ENCODE measurements at places on chromosomes 13 and 19.
A peak's percentile ranks its signal among the peaks of the same experiment; 100 is the strongest.

DNA sequence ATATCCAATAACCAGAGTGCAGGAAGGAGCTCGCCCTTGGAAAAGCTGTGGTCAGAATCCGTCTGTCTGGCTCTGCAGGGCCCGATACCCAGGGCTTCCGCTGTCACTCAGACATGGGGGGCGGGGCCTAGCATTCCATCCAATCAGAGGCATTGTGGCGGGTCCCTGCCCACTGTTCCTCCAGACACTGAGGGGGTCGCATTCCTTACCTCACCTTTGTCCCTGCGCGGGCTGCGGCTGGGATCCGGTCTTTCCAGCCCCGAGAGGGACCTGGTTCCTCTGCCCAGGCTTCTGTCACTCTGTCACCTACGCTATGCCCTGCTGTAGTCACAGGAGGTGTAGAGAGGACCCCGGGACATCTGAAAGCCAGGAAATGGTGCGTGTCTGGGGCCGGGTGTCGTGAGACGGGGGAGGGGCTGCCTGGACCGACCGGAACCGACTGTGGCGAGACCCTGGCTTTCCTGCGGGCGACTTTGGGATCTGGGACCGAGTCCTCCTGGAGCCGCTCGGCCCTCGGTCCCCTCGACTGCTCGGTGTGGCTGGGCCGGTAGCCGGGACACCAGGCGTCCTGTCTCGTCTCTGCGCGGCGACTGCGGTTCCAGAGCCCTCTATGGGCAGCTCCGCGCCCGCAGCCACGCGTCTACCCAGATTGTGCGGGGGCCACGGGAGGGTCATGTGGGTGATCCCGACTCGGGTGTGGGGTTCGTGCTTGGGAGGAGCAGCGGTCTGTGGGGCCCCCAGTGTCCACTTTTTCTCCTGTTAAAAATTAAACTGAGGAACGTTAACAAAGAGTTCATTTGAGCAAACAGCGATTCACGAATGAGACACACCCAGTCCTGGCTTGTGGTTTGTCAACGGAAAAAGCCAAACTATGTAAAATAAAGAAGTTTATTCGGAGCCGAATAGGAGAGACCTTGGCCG is at the start of gene ZNF69:
TSS of gene ZNF69 (plus strand) at position 172 of the 921 bp plus-strand sequence. CDS start at position 314, 142 bp downstream.
- DNase-seq: peak; percentile 23

DNA sequence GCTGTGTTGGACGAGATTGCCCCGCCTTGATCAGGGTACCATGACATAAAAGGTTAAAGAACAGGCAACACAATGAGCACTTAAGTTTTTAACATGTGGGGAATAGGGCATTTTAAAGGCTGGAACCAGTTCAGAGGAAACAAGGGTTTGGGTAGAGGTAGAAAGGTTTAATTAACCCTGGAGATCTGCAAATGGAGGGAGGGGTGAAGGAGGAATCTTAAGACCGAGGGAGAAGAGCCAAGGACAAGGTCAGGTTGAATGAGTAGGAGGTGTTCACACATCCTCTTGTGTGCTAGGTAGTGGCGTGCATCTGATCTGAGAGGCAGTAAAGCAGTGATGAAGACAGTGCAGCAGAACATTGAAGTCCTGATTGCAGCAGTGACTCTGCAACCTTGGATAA is 28.5 kb downstream of the SKA3 start:
- DNase-seq: no peak

GRCh38 chr13:96229356-96229755 is 139.4 kb downstream of the HS6ST3 start:
- no peak for DNase-seq

DNA sequence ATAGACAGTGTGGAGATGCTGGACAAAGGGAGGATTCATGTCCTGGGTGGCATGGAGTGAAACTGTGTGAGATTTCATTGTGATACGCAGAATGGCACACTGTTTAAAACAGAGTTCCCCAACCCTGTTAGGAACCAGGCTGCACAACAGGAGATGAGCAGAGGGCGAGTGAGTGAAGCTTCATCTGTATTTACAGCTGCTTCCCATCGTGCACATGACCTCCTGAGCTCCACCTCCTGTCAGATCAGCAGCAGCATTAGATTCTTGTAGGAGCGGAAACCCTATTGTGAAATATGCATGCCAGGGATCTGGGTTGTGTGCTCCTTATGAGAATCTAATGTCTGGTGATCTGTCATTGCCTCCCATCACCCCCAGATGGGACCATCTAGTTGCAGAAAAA is 72.5 kb downstream of the RAP2A start:
- no peak for DNase-seq

DNA sequence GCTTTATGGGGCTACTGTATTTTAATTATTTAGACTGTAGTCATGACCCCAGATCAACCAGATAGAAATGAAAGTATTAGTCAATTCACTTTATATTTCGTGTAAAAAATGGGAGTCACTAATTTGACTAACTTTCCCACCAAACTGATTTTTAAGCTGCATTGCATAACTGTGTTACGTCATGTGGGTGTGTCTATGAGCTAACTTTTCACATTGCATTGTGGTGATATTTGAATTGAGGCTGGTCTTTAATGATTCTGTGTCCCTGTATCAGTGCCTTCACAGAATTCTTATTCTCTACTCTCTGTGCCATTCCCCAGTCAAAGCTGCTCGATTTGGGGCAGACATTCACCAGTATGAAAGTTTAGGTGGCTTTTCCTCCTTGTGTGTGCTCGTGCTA is 172.7 kb upstream of the MAB21L1 start:
- no peak for DNase-seq

DNA sequence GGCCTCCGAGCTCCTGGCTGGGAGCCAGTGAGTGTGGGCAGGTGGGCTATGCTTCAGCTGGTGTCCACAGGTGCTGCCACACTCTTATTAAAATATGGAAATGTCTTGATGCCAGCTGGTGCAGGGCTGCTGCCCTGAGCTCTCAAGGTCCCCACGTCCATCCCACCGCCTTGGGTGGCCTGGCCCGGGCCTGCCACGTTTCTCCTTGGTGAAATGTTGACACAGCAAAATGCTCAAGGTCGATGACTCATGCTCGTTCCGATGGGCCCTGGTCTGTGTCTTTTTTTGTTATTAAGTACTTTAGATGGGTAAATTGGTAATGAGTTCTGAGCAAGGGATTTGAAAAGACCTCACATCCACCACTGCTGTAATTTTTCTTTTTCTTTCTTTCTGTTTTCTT is 524.7 kb downstream of the MYO16 start:
- DNase-seq: no peak

- DNase-seq: no peak
Observed at GRCh38 chr13:85935868-85936467, 136.7 kb upstream of the SLITRK6 start.

DNA sequence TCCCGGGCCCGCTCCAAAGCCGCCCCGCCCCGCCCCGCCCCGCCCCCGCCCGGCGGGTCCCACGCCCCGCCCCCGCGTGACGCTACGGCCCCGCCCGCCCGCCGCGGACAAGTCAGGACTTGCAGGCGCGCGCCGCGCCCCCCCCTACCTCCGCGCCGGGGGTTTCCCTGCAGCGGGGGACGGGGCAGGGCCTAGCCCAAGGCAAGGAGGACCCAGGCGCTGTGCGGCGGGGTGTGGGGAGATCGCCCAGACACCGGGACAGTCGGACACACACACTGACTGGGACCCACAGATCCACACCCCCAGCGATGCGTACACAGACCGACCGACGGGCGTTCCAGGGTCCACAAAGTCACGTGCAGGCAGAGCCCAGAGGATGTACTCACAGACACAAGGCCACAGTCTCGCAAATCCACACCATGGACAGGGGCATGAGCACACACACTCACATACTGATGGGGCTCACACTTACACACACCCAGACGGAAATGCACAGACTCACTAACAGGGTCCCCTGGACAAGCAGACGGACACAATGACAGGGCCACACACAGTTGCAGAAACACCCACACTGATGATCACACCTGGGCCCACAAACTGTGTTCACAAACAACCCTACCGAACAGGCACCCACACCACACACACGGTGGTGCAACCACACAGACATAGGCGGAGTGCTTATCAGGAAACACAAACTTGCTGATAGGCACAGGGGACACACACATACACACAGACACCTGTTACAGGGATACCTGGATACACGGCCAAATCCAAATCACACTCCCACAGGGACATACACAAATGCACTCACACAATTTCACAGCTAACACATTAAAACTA is 436 bp upstream of the BBC3 start:
- peak; percentile 76 for DNase-seq

GRCh38 chr19:40596608-40597328 is 4.4 kb upstream of the LTBP4 start:
- DNase-seq: peak; percentile 73

GRCh38 chr13:26658448-26659385 is 101.2 kb downstream of the WASF3 start:
- DNase-seq: no peak

GRCh38 chr19:16946951-16947940 is 58.4 kb downstream of the F2RL3 start:
- DNase-seq: no peak

- no peak for DNase-seq
Observed at GRCh38 chr13:68145852-68146251, 915.7 kb upstream of the PCDH9 start.

DNA sequence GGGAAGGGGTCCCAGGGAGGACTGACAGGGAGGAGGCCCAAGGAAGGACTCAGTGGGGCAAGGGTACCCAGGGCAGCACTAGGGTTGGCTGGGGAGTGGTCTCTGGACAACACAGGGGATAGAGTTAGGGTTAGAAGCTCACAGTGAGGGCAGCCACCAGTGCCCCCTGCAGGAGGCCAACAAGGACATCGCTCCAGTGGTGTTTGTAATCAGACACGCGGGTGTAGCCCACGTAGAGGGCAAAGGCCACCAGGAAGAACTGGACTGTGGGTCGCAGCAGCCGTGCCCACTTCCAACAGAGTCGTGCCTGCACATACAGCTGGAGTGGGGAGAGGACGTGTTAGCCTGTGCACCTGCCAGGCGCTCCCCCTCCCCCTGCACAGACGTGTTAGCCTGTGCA is 9.2 kb downstream of the PLPP2 start:
- no peak for DNase-seq

DNA sequence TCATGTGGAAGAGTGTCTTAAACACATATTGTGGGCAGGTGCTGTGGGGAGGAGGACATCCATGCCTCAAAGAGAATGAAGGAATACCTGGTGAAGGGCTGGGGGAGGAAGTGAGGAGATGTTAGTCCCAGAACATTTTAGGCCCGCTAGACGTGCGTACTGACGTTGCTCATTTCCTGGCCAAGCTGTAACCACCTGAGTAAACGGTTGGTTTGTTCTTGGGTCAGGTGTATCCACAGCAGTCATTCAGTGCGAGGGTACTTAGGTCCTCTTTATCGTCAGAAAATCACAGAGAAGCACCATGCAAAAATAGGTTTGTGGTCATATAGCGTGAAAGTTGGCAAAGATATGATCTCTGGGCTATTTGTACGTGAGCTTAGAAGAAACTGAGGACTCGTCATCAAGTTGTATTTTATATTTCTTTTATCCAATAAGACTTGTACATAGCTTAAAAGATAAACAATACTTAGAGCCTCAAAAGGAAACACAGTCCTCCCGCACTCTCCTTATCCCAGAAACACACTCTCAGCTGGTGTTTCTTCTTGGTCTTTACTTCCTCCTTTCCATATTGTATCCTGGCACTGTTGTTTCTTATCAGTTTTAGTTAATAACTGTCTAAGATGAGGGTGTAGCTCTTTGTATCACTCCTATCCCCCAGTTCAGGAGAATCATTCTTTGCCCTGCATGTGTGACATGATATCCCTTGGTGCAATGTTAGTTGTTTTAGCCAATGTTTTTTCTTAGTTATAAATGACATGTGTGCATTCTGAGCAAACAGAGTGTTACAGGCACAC is 52.0 kb downstream of the ARHGEF7 start:
- DNase-seq: no peak

Measured in CD14-positive monocyte (primary cell).